ENCODE measurements at places on chromosomes 1 and 21.

GRCh38 chr1:205626216-205626615, 5.6 kb downstream of the ELK4 start:
- DNase-seq: no peak

DNA sequence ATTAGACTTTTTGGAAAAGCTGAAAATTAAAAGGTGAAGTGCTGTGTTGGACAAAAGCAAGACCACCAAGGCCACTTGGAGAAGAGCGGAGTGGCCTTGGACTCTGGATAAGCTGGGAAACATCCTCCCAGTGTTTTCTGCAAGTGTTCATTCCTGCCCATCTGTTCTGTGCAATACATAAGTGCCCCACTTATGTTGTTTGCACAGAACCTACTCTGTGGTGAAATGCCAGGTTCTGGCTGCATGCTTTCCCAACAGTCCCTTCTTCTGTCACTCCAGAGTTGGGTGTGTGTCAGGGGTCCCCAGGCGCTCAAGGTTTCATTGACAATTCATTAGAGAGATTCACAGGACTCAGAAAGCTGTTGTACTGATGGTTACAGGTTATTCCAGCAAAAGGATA, 30.3 kb downstream of the NHLH2 start:
- DNase-seq: no peak

DNA sequence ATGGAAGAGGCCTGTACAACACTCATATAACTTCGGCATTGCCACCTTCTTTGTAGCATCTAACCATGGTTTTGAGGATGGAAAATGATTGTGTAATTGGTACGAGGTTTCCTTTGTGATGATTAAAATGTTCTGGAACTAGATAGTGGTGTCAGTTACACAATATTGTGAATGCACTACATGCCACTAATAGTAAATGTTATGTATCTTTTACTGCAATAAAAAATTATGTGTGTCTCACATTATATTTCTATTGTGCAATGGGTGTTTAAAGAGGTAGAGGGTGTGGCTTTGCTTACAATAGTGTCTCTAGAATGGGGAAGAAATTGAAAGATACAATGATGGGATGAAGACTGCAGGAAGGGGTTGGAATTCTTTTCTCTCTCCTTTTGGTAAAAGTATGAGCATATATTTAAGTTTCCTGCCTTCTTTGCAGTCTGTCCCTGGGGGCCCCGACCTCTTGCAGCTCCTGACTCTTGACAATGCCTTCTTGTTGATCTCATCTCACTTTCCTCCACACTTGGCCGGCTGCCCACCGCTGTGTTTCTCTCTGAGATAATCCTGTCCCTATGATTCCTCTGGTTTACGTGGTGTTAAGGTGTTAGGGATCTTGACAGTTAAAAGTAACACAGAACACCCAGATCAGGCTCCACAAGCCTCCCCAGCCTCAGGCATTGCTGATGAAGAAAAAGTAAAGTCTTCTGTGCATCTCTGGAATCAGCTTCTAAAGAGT, 39.3 kb downstream of the MTARC1 start:
- no peak for DNase-seq

- DNase-seq: no peak
Measured at GRCh38 chr1:58183286-58183685, 363.2 kb downstream of the OMA1 start.

DNA sequence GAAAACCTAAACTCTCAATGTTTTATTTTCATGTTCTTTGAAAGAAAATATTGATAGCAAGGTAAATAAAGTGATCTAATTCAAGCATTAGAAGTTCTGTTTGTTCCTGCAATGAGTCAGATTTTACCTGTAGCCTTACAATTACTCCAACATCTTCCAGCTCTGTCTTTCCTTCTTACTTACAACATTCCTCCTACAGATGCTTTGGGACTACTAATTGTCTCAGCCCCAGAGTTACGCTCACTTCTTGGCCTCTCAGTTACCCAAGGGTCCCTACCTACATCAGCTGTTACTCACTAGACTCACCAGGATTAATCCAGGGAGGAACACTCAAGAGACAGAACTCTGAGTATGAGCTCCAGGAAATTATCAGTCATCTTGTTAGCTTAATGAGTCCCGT, 26.4 kb downstream of the OR14A16 start:
- no peak for DNase-seq

DNA sequence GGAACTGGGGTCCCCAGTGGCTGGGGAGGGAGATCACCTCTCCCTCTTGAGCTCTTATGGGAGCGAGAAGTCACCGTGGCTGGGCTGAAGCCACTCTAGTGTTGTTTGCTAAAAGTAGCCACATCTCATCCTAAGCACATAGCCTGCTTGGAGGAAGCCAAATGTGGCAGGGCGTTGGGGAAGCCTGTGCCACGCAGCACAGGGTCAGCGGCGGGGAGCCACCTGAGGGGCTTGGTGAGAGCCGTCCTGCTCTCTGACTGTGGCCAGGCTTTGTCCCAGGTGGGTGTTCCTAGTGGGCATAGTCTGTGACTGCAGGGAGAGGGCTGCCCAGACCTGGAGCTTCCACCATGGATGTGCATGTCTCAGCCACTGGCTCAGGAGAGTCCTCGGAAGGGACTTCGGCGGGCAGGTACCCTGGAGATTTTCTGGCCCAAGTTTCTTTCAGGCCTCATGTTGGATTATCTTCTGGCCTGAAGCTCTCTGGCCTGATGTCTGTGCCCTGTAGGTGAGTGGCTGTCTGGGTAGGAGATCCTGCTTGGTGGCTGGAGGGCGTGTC, 38.9 kb downstream of the MORN1 start:
- DNase-seq: no peak

- DNase-seq: no peak
Measured at GRCh38 chr1:61581251-61581650, 143.7 kb downstream of the TM2D1 start.

Data from fibroblast of skin of left biceps (primary cell).